ENCODE measurements at places on chromosomes 2 and 18. TPM values are rescaled to one million over a fixed set of nuclear protein-coding genes. Genes with fewer than 3 reads are reported as not detected.

GALR1 gene
- total RNA-seq, result under 0.01 TPM

MEP1B gene
- total RNA-seq, result not detected

CYTIP gene
- total RNA-seq, result 11.5 TPM

EVA1A gene
- total RNA-seq, result 10.4 TPM

DLGAP1 gene
- 0.96 TPM for total RNA-seq

HMSD gene
- not detected for total RNA-seq

POTEJ gene
- total RNA-seq, result not detected

BUB1 gene
- total RNA-seq, result 2.5 TPM

SERPINB12 gene
- total RNA-seq, result not detected
